Activated CD4-positive, alpha-beta T cell treated with anti-CD3 and anti-CD28 coated beads, Interleukin-2, amount 10 ng/mL, durations not matched to agents 24 days and 14 days (primary cell): ENCODE measurements at places on chromosomes 12 and 14. TPM values are rescaled to one million over a fixed set of nuclear protein-coding genes. Genes with fewer than 3 reads are reported as not detected.

- no peak for DNase-seq
These were observed 13.2 kb downstream of the FMNL3 start for GRCh38 chr12:49693931-49694444.

DNA sequence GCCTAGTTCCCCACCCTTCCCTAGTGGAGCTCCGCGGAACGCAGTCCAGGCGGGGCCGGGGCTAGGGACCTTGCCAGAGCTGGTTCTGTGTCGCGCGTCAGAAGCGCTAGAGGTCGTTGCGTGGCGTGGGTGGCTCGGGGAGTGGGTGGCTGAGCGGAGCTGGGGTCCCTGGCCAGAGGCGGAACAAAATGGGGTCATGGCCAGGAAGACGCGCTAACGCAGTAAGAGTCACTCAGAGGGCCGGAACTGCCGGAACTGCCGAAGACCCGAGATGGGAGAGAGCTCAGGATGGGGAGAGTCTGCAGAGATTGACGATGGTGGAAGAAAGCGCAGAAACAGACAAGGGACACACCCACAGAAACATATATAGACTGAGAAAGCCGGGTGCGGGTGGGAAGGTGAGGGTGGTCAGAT, 4.8 kb downstream of the DGKA start:
- peak; percentile 74 for DNase-seq

Gene CFAP251
- total RNA-seq, result 0.85 and 1.1 TPM in 2 replicates

DNA sequence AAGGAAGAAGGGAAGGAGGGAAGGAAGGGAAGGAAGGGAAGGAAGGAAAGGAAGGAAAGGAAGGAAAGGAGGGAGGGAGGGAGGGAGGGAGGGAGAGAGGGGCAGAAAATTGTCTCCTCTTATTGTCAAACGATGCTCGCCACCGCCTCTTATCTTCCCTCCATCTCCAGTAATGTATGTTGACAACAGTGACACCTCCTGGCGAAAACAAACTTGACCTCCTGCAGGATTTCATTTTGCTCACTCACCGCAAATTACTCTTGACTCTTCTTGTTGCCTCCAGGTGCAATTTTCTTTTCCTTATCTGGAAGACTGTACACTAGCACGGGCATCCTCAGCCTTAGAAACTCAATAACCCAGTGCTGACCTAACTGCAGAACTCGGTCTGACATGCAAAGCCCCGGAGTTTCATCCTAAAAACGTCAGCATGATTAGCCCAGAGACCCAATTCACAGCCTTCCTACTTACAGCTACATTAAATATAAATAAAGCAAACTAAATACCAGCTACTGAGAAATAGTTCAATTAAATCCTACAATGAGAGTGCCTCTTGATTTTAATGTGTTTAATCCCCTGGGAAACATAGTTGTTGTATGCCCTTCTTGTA, 512.4 kb upstream of the TMPO start:
- peak; percentile 73 for DNase-seq

GRCh38 chr14:83994020-83994419, 1535.9 kb upstream of the FLRT2 start:
- no peak for DNase-seq

- DNase-seq, result peak; percentile 84
These were observed 124.4 kb downstream of the RAD51B start for GRCh38 chr14:67943947-67944346.
